Naive B cell (primary cell): ENCODE measurements at places on chromosomes 4 and X. TPM values are rescaled to one million over a fixed set of nuclear protein-coding genes. Genes with fewer than 3 reads are reported as not detected.

- DNase-seq = no peak
- H3K36me3 ChIP-seq = no peaks in the 10 kb centered on the region
- no peaks in the 10 kb centered on the region for H3K4me1 ChIP-seq
- H3K27me3 ChIP-seq = no peaks in the 10 kb centered on the region
- H3K27ac ChIP-seq = no peak overlapping the region
Observed at GRCh38 chr4:147950841-147951240, 219.0 kb downstream of the ARHGAP10 start.

GRCh38 chr4:40182954-40183353 lies 13.9 kb upstream of the RHOH start:
- no peaks in the 10 kb centered on the region for H3K36me3 ChIP-seq
- H3K4me3 ChIP-seq = no peak overlapping the region
- peak overlapping the region; percentile 6 for H3K27ac ChIP-seq

The FOXR2 gene
- polyA plus RNA-seq = not detected

DNA sequence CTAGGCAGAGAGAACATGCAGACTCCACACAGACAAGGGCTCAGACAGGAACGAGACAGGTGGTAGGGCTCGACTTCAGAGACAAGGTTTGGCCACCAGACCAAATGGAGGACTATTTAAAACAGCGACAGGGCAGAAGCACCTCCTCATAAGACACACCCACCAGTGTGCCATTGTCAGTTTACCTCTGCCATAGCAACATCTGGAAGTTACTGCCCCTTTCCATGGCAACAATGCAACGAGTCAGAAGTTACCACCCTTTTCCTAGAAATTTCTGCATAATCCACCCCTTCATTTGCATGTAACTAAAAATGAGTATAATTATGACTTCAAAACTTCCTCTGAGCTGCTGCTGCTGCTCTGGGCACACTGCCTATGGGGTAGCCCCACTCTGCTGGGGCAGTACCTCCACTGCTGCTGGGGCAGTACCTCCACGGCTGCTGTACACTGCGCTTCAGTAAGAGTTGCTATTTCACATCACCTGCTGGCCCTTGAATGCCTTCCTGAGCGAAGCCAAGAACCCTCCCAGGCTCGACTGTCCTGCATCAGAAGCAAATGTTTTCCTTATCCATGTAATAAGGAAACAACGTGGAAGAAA lies 2222.3 kb upstream of the AGA start:
- H3K36me3 ChIP-seq = peaks cover 9% of the 10 kb centered on the region
- no peak overlapping the region for H3K4me3 ChIP-seq
- no peaks in the 10 kb centered on the region for H3K27me3 ChIP-seq
- no peak for DNase-seq

GRCh38 chr4:184843984-184844554 lies 18.3 kb upstream of the ACSL1 start:
- H3K4me3 ChIP-seq = no peak overlapping the region
- H3K27me3 ChIP-seq = no peaks in the 10 kb centered on the region
- H3K36me3 ChIP-seq = no peaks in the 10 kb centered on the region
- no peak for DNase-seq
- no peaks in the 10 kb centered on the region for H3K4me1 ChIP-seq

The TENM3 gene
- not detected for polyA plus RNA-seq

DNA sequence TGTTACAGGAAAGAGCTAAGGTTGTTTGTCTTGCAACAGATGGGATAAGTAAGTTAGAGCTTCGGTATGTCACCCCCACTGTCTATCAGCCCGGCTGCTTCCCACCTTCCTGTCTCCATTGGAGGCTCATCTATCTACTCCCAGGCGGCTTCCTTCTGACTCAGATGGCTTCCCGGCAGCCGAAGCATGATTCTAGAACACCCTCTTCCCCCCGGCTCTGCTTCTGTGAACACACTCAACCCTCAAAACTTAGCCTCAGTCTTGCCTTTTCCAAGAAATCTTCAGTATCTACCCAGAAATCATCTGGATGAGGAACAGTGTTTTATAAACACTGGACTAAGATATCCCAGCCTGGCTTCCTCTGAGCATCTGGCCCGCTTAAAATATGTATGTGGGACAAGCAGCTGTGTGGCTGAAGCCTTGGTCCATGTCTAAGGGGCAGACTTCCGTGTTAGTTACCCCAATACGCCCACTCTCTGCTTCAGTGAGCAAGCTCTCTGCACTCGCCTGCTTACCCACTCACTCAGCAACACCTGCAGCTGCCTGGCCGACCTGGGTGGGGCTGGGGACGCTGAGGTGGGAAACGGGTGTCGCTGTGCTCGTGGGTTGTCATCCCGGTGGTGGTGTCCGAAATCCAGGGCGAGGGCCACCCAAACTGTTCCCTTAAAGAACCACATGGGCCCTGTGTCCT lies 12.0 kb upstream of the SLC2A9 start:
- peaks cover 13% of the 10 kb centered on the region for H3K4me1 ChIP-seq
- H3K36me3 ChIP-seq = no peaks in the 10 kb centered on the region
- H3K4me3 ChIP-seq = no peak overlapping the region
- no peak for DNase-seq
- H3K27me3 ChIP-seq = no peaks in the 10 kb centered on the region

The CCDC120 gene
- polyA plus RNA-seq = 0.72 TPM

The PITX2 gene
- polyA plus RNA-seq = not detected

The L1CAM gene
- polyA plus RNA-seq = 1.1 TPM

The MSX1 gene
- not detected for polyA plus RNA-seq

- H3K4me3 ChIP-seq = no peak overlapping the region
- no peaks in the 10 kb centered on the region for H3K4me1 ChIP-seq
- no peak for DNase-seq
- H3K36me3 ChIP-seq = no peaks in the 10 kb centered on the region
- H3K27ac ChIP-seq = no peak overlapping the region
Observed at GRCh38 chrX:77431227-77431626, 16.0 kb upstream of the FGF16 start.

The RRH gene
- polyA plus RNA-seq = not detected

DNA sequence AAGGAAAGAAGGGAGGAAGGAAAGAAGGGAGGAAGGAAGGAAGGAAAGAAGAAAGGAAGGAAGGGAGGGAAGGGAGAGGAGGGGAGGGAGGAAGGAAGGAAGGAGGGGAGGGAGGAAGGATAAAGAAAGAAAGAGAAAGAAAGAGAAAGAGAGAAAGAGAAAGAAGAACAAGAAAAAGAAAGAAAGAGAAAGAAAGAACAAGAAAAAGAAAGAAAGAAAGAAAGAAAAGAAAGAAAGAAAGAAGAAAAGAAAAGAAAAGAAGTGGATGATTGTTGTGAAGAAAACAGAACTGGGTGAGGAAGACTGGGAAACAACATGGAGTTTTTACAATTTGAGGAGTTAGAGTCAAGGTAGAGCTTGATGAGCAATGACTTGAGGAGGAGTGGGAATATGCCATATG lies 78.0 kb downstream of the EIF4E start:
- no peak overlapping the region for H3K4me3 ChIP-seq
- DNase-seq = no peak
- H3K27ac ChIP-seq = peak overlapping the region; percentile 55
- peaks cover 29% of the 10 kb centered on the region for H3K27me3 ChIP-seq
- no peaks in the 10 kb centered on the region for H3K36me3 ChIP-seq

DNA sequence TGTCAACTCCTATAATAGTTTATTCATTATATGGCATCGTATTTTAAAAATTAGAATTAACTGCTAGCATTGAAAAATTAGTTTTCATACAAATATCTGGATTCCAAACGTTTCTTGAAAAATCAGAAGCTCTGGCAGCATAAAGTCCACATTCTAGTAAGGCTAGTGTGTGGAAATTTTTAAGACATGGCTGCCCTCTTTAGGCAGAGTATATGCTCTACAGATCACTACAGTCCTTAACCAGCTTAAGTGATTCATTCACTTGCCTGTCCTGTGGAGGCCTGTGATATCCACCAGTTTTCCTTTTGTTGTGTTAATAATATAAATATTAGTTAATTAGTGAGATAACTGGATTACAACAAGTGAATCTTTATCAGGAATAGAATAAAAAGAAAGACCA lies 287.2 kb downstream of the OPHN1 start:
- no peak overlapping the region for H3K4me3 ChIP-seq
- no peaks in the 10 kb centered on the region for H3K4me1 ChIP-seq
- no peaks in the 10 kb centered on the region for H3K27me3 ChIP-seq
- no peak for DNase-seq
- H3K36me3 ChIP-seq = no peaks in the 10 kb centered on the region

The EMCN gene
- not detected for polyA plus RNA-seq

The ZGRF1 gene
- 3.9 TPM for polyA plus RNA-seq

GRCh38 chr4:153684182-153684970 lies at the start of gene TLR2:
Gene TLR2 (plus strand): TSS chr4:153684280. CDS start chr4:153702908, 18,628 bp downstream.
- peaks cover 11% of the 10 kb centered on the region for H3K27me3 ChIP-seq
- H3K36me3 ChIP-seq = peaks cover 14% of the 10 kb centered on the region
- H3K27ac ChIP-seq = peak within 1 kb of the TSS; percentile 94
- H3K4me1 ChIP-seq = peaks cover 20% of the 10 kb centered on the region

DNA sequence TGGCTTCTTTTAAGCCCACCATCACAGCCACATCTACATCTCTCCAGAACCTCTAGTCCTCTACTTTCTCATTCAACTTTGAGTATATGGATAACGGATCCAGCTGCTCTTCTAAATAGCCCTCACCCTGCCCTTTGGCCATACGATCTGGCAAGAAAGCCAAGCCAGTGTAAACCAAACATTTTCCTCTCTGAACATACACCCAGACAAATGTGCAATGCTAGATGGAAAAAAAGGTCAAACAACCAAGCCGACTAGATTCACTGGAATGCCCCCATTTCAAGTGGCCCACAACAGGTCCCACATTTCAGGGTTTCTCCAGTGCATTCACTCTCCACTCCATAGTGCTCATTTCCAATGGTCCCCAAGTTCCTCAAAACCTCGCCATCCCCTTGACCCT lies 24.0 kb downstream of the USP46 start:
- H3K4me3 ChIP-seq = no peak overlapping the region
- H3K4me1 ChIP-seq = peaks cover 29% of the 10 kb centered on the region
- no peaks in the 10 kb centered on the region for H3K36me3 ChIP-seq
- no peak for DNase-seq
- H3K27ac ChIP-seq = no peak overlapping the region

GRCh38 chrX:123525123-123525725 lies 207.6 kb downstream of the THOC2 start:
- H3K4me3 ChIP-seq = no peak overlapping the region
- DNase-seq = no peak
- H3K36me3 ChIP-seq = no peaks in the 10 kb centered on the region
- no peak overlapping the region for H3K27ac ChIP-seq
- no peaks in the 10 kb centered on the region for H3K4me1 ChIP-seq
- no peaks in the 10 kb centered on the region for H3K27me3 ChIP-seq

- H3K27ac ChIP-seq = no peak overlapping the region
- no peak overlapping the region for H3K4me3 ChIP-seq
- no peaks in the 10 kb centered on the region for H3K4me1 ChIP-seq
- DNase-seq = no peak
- H3K27me3 ChIP-seq = no peaks in the 10 kb centered on the region
Observed at GRCh38 chrX:103953353-103953752, 9.1 kb upstream of the TMSB15B start.

DNA sequence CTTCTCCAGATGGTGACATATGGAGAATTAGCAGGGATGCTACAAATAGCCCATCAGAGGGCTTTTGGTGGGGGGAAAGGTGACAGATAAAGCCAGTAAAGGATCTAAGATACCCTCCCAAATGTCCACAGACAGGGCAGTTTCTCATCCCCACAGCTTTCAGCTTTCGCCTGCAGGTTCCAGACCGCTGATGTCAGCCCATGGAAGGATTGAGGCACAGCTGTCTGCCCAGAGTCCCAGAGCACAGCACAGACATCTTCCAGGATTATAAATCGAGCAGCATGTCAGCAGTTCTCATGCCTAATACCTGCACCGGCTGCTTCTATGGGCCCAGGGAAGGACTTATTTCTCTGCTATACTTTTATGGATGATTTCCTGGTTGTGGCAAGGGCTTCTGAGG lies 96.7 kb upstream of the MXRA5 start:
- no peak overlapping the region for H3K27ac ChIP-seq
- no peak for DNase-seq
- H3K4me3 ChIP-seq = no peak overlapping the region
- H3K36me3 ChIP-seq = no peaks in the 10 kb centered on the region
- H3K4me1 ChIP-seq = no peaks in the 10 kb centered on the region

DNA sequence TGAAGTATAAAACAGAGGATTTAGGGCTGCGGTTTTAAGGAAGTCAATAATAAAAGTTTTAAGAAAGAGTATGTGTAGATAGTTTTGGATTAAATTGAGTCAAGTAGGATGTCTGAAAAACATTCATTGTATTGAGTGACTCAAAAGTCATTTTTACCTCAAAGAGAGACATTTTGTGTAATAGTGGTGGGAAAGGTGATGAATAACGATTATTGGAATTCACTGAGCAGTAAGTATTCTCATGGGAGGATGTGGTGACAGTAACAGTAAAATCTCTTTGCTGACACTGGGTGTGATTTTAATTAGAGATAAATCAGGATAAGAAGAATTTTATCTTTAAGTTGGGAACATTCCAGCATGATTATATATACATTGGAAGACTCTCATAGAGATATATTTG lies 233.6 kb downstream of the PDHA2 start:
- DNase-seq = no peak
- H3K27me3 ChIP-seq = no peaks in the 10 kb centered on the region
- no peak overlapping the region for H3K4me3 ChIP-seq
- H3K36me3 ChIP-seq = no peaks in the 10 kb centered on the region

DNA sequence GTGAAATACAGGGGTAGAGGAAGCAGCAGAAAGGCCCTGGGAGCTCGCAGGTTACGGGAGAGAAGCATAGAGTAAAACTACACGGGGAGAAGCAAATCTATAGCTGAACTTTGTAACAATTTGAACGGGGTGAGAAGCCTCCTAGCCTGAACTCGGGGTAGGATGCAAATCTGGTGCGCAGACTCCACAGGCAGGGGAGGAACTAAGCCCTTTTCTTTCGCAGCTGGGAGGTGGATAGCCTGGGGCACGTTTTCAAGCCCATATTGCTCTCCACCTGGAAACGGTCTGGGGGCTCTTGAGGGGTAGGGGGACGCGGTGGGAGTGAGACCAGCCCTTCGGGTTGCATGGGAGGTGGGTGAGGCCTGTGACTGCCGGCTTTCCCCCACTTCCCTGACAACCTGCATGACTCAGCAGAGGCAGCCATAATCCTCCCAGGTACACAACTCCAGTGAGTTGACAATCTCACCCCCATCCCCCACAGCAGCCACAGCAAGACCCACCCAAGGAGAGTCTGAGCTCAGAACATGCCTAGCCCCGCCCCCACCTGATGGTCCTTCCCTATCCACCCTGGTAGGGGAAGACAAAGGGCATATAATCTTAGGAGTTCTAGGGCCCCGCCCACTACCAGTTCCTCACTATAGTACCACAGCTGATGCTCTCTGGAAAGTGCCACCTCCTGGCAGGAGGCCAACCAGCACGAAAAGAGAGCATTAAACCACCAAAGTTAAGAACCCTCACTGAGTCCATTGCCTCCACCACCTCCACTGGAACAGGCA lies 29.9 kb downstream of the SOWAHB start:
- no peaks in the 10 kb centered on the region for H3K4me1 ChIP-seq
- DNase-seq = no peak
- peaks cover 15% of the 10 kb centered on the region for H3K27me3 ChIP-seq

The SH3TC1 gene
- polyA plus RNA-seq = 24.1 TPM

DNA sequence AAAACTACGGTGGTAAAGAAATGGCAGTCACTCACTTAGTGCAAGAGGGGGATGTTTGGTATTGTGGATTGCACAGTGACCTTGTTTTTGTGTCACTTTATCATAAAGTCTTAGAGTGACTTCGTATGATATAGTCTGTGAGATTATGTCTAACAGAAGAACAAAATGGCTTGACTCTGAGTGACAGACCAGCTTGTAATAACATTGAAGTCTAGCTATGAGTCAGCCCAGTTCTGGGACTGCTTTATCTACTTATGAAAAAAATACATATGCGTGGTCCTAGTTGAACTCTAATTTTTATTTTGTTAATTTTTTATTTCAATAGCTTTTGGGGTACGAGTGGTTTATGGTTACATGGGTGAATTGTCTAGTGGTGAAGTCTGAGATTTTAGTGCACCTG lies 20.0 kb downstream of the DCLK2 start:
- no peak overlapping the region for H3K4me3 ChIP-seq
- no peaks in the 10 kb centered on the region for H3K27me3 ChIP-seq
- H3K4me1 ChIP-seq = peaks cover 2% of the 10 kb centered on the region
- no peaks in the 10 kb centered on the region for H3K36me3 ChIP-seq
- DNase-seq = no peak
